Stimulated activated effector memory CD8-positive, alpha-beta T cell treated with anti-CD3 and anti-CD28 coated beads, Interleukin-12 subunit alpha, Interleukin-12 subunit beta, amount 100 ng/mL, for 72 hours (primary cell): ENCODE measurements at places on chromosomes 13 and 19.

DNA sequence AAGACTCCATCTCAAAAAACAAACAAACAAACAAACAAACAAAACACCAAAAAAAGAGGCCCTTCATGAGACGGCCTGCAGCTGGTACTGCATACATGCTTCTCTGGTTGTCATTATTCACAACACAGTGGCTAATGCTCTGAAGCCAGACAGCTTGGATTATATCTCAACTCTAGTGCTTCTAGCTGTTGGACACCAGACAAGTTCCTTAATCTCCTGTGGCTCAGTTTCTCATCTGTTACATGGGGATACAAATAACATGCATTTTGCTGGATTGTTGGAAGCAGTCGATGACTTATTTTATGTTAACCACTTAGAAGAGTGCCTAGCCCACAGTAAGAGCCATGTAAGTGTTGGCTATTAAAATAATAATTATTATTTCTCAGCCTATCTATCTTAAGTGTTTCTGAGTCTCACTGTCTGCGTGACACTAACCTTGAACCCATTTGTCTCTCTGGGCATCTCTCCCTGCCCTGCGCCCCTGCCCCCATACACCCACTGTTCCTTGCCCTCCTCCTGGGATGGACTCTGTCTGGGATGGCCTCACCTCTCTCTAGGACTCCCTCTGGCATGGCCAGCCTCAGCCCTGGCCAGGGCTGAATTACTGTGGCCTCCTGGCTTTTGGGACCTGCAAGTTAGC, 3.1 kb upstream of the JUNB start:
- DNase-seq = no peak

DNA sequence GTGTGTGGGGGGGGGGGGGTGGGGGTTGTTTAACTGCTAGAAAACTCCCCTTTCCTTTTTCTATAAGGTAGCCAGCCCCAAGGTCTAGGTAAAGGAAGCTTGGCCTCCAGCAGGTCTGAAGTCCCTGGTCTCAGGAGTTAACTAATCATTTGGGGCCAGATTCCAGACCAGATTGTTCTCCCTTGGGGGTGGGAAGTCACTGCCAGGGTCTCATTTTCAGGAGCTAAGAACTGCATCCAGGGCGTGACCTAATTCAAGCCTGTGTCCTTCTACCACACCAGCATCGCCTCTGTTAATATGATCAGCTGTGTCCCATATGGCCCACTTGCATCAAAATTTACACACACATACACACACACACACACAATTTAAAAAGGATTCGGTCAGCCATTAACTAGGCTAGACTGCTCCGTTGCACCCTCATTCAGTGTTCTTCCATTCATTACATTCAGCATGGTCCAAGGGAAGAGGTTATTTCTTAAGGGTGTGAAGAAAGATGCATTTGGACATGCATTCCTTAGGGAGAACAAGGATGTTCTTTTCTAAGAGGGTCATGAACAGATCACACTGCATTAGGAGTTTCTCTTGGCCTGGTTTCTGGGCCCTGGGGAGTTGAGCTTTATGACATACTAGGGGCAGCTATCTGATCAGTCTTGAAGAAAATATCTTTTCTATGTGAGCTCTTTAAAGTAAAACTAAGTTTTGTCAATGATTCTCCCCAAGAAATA, 91.0 kb downstream of the FGF14 start:
- DNase-seq = no peak

- DNase-seq = no peak
Measured at GRCh38 chr13:51336746-51337145, 2.7 kb upstream of the SERPINE3 start.

DNA sequence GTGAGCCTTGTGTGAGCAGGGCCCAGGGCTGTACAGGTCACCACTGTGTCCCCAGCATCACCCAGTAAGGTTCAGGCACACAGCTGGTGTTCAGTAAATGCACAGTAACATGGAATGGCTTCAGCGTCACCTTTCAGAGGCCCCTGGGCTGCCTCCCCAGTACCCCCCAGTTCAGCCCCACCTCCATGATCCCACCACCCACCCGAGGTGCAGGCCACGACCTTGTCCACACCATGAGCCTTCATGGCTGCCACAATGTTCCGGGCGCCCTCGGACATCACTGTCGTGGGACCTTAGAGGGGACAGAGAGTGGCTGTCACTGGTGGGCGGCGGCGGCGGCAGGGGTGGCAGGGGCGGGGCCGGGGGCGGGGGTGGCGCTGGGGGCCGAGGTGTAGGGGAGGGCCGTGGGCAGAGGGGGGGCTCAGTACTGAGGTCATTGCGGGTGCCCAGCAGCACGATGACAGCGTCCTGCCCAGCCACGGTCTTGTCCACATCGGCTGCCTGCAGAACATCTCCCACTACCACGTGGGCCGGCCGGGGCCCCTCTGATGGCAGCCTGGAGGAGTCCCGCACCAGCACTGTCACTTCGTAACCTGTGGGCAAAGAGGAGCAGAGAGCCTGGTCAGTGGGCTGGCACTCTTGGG, 7.5 kb downstream of the BLVRB start:
- DNase-seq = no peak

DNA sequence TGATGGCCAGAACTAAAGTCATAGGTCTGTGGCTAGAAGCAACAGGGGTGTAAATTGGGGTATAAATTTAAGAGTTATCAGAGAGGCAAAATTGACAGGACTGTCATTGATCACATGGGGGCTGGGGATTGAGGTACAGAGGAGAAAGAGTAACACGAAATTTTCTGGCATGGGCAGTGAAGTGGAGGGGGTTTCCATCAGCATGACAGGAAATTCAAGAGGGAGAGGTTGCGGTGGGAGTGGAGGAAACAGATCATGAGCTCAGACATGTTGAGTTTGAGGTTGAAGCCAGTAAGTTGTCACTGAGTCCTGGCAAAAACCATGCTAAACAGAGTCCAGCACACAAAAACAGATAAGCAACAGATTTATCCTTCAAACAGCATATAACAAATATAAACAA, 192.1 kb upstream of the TSC22D1 start:
- DNase-seq = peak; percentile 52

DNA sequence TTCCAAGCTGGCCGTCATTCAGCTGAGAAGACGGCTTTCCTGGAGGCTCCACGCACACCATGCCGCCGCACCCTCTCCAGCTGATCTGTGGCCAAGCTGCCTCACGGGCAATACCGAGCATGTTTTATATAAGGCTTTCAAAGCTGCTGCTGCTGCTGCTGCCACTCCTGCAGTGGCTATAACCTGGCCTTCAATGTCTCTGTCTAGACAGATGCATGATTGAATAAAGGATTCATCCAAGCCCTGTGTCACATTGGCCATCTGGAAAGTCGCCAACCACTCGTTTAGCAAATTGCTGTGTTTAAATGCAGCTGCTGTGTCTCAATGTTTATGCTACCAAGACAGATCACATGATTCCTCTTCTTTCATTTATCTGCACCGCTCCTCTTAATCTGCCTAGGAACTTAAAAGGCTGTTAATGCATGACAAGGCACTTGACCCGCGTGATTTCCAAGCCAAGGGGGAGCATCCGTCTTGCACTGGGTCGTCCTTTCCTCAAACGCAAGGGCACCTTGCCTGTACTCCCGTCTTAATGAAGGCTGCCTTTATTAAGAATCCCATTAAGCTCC, 114.3 kb downstream of the TEX26 start:
- no peak for DNase-seq

- no peak for DNase-seq
Measured at GRCh38 chr19:18663940-18664530, 19.4 kb upstream of the CRTC1 start.

DNA sequence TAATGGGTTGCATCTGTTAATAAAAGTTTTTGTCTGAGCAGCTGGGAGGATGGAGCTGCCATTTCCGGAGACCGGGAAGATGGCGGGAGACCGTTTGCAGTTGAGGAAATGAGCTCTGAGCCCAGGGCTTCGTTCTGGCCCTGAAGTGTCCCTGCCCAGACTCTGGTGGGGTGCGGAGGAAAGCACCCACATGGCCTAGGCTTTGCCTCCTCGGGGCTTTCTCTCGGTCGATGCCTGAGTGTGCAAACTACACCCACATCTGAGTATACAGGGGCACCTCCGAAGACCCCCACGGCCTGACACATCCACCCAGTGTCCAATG, 15.6 kb upstream of the NANOS3 start:
- DNase-seq = no peak

- peak; percentile 77 for DNase-seq
Measured at GRCh38 chr19:54164369-54165068, 5.0 kb upstream of the LENG1 start.

DNA sequence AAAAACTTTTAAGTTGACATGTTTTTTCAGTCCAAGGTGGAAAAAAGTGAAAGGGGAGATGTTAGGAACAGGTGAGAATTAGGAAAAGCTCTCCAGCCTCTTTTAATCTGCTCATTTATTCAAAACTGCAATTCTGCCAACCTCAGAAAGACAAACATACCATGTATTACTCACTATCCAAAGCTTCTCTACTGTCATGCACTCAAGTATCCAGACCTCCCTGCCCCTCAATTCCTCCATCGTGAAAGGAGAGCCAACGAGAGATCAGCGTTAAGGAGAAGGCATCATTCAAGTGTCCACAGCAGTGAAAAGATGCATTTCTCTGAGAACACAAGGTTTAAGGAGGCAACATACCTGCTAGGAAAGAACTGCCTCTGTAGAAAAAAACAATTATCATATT, 24.5 kb downstream of the DIAPH3 start:
- no peak for DNase-seq

DNA sequence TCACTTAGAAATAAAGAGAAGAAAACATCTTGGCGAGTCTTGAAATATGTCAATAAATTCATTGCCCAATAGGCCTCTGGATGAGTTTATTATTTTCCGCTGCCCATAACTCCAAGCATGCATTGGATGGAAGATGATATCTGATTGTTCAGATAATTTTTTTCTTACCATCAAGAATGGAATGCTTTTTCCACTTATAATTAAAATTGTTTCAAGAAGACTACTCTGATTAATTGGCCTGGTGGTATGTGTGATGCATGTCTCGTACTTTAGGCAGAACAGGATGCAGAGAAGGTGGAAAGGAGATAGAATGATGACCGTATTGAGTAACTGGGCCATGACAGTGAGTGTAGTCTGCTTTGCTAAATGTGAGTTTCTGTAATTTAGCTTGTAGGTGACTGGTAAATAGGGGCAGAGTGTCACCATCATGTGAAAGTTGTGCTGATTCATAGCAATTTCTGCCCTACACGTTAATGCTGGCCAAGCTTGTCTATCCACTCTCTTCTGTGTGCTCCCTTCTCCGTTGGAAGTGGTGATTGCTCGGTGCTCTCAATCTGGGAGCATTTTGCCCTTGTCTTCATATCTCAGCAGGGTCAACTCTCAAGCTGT, 13.5 kb upstream of the SPATA13 start:
- no peak for DNase-seq

DNA sequence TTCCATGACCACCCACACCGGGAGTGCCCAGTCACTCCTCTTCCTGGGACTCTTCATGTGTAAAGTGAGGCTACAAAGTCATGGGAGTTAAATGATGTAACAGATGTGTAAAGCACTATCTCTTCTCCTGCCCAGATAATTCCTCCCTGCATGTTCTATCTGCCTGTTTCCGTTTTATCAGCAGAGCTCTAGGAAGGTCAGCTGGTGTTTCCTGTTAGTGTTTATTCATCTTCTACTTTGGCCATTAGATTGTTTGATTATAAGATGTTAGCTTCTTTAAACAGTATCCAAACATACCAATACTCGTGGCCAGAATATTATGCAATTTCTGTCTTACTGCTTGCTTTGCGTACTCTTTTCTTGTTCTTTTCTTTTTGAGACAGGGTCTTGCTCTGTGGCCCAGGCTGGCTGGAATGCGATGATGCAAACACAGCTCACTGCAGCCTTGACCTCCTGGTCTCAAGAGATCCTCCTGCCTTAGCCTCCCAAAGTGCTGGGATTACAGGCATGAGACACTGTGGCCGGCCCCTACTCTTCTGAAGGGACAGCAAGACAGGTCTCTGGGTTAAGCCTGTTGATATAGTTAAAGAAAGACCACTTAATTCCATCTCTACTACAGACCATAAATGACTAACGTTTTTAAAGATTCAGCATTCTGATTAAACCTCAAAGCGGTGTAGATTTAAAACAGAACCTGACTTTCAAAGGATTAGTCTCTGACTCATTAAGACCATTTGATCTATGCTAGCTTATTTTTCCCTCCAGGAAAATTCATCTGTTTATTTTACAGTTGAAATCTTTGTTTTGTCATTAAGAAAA, 97.4 kb upstream of the AKAP11 start:
- no peak for DNase-seq

GRCh38 chr13:35782793-35783192, 306.3 kb upstream of the MAB21L1 start:
- DNase-seq = no peak

- DNase-seq = no peak
Measured at GRCh38 chr13:109309625-109310363, 476.6 kb downstream of the IRS2 start.

DNA sequence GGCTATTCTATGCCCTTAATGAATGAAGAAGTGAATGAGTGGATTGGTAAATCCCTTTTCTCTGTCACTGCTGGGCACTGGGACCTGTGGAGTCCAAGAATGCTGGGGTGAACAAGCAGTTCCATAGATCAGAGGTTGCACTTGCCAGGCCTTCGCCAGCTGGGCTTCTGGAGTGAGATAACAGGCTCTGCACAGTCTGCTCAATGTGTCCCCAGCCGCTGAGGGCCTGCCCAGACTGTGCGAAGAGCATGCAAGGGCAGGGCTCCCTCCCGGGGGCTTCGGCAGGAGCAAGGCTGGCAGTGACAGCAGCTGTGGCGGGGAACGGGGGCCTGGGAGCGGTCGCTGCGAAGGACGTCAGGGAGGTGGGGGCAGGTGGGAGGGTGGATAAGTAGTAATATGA, 51.3 kb downstream of the ZNF536 start:
- no peak for DNase-seq

- no peak for DNase-seq
Measured at GRCh38 chr13:114110091-114110829, 22.2 kb downstream of the RASA3 start.

DNA sequence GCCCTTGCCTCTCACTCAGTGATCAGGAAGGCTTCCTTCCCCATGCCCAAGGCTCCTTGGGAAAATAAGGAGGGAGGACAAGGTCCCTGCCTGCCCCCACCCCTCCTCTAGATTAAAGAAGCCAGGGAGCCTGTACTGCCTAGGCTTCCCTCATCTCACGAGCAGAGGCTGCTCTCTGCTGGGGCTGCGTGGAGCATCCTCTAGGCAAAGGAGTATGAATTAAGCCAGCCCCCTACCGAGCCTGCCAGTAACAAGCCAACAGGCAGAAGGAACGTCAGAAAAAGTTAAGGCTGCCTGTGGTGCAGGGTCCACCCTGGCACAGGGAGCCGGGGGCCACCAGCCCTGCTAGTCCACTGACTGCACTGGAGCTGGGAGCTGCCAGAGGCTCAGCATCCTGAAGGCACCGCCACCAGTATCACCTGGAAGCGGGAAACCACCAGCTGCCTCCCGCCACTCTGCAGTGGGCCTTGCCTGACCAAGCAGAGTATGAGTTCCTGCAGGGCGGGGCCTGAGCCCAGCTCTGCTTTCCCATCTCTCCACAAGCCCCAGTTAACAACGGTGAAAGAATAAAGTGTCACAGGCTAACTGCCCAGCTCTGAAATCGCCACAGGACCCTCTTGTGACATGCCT, 6.8 kb downstream of the NAPA start:
- DNase-seq = no peak

GRCh38 chr19:7920519-7921301, 572 bp downstream of the SNAPC2 start:
- DNase-seq = peak; percentile 94
